CD4-positive, alpha-beta T cell treated with Interleukin-6 for 4 hours (primary cell): ENCODE measurements at places on chromosomes 3 and 15.
A peak's percentile ranks its signal among the peaks of the same experiment; 100 is the strongest.

DNA sequence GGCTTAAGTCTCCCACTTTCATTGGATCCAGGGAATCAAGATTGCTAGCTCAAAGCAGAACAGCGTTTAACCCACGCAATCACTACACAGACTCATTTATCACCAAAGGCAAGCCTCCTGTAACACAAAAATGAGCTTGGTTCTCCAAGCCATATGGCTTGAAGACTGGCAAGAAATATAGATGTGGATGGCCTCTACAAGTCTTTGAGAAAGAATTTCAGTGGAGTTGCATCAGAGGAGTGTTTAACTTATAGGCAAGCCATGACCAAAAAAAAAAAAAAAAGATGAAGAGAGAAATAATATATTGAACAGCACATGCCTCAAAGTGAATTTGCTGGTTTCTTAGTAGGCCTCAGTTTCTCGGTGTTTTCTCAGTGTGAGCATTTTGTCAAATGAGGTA is 27.3 kb downstream of the PDZRN3 start:
- no peak for DNase-seq

DNA sequence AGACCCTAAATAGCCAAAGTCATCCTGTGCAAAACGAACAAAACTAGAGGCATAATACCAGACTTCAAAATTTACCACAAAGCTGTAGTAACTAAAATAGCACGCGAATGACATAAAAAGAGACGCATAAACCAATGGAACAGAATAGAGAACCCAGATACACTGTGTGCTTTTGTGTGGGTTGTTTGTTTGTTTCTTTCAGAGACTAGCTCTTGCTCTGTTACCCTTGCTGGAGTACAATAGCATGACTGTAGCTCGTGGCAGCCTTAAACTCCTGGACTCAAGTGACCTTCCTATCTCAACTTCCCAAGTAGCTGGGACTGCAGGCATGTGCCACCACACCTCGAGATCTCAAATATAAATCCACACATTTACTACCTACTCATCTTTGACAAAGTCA is 1314.6 kb upstream of the GBE1 start:
- no peak for DNase-seq

- DNase-seq, result no peak
These were observed 582.0 kb upstream of the SEMA6D start for GRCh38 chr15:47135267-47135666.

- no peak for DNase-seq
These were observed 58.6 kb upstream of the LMOD3 start for GRCh38 chr3:69180869-69181591.

DNA sequence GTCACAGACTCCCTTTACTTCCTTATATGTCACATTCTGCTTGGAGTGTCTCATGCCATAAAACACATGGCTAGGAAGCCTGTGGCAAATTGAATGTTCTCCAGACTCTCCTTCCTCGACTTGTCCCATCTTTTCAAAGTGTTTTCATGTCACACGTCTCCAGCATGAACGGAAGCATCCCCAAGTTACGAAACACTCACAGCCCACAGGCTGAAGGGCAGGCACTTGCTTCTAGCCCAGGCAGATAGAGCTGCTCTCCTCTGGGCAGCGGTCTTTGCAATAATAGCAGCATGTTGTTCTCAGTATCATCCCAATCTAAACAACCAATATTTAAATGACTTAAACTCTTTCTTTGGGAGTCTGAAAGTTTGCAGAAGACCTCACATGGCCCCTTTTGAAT is 85.3 kb upstream of the ADAMTS9 start:
- no peak for DNase-seq

GRCh38 chr15:39193611-39194010 is 387.3 kb upstream of the THBS1 start:
- no peak for DNase-seq

DNA sequence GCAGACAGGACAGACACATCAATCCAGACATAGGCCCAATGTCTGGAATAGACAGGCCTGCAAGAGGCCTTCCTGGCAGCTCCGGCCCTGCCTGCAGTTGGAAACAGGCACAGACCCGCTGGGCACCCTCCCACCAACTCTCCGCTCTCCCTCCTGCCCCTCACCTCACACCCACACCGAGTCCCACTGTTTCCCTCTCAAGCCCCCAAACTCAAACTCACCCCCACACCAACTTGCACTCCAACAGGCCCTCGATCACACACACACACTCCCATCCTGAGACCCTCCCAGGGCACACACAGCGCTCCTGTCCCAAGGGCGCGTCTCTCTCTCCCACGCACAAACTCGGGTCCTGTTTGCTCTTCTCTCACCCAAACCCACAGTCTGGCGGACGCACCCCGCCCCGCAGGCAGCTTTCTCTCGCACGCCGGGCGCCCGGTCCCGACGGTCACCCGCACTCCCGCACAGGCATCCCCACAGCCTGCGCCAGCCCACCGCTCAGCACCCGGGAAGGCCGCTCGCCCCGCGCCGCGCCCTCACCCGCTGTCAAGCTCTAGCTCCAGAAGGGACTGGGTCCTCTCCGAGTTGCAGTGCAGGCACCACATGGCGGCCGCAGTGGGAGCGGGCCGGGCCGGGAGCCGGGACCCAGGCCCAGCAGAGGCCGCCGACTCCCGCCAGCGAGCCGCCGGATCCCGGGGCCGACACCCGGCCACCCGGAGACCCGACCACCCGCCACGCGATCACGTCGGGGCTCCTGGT is 106.2 kb downstream of the IQSEC1 start:
- DNase-seq, result peak; percentile 22

DNA sequence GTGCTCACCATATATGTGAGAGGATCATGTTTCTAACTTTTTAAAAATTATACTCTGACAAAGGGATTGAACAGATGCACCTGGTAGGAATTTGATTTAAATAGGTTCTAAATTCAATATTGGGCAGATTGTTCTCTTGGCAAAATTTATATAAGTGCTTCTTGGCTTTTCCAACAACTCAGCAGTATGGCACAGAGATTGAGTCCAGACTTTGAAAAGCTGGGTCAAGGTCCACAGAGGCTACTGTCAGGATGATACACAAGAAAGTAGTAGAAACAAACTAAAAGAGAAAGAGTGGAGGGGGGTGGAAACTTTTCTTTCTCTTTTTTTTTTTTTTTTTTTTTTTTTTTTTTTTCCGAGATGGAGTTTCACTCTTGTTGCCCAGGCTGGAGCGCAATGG is 203.2 kb upstream of the ADAMTS9 start:
- no peak for DNase-seq

DNA sequence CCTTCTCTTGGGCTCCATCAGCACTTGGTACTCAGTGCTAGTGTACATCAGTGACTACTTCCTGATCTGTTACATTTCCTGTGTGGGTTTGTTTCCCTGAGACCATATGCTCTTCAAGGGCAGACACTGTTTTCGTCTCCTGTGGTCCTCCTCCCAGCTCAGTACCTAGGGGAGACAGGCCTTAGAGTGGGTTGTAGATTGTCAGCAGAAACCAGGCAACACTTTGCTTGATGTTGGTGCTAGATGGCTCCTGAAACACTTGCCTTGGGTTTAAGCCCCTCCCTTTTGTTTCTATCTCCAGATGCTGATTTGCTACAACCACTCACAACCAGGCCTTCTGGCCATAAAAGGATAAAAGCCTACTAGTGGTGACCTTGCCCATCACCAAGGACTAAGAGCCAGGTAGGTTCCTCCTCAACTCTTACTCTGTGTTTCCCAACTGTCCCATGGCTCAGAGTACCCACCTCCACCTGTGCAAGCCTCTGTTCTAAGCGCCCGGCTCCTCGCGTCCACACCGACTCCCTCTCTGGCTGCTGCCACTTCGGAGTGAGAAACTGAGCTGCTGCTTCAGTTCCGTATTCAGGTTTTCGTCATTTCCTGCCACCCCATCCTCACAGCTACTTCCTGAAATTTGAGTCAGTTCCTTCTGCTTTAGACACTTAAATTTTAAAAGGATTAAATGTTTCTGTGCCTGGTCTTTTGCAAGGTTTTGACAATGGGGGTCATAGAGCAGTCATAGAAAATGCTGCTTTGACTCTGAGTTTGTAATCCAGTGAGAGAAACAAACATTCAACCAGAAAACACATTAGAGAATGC is at the start of gene HCLS1:
Gene HCLS1 (minus strand): TSS at position 548 of the 816 bp plus-strand sequence. CDS start 2,556 bp downstream, outside the sequence.
- peak; percentile 69 for DNase-seq

- DNase-seq, result no peak
These were observed 1.9 kb downstream of the UBR1 start for GRCh38 chr15:43103907-43104306.

GRCh38 chr3:119589102-119589773 is 8.4 kb upstream of the PLA1A start:
- DNase-seq, result no peak

DNA sequence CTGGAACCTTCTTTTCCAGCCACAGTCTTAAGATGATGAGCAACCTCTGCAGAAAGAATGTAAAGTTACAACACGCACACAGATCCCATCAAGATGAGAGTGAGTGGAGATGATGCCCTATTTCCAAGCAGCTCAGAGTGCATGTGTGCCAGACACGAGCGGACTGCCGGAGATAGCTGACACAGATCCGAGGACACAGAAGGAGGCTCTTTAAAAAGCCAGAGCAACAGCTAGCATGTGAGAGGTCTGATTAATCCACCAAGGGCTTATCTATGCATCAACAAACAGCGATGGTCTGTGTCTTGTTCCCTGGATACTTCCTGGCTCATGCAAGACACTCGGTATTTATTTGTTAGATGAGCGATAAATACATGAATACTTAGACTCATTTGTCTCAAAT is 128.6 kb upstream of the DLG1 start:
- no peak for DNase-seq

DNA sequence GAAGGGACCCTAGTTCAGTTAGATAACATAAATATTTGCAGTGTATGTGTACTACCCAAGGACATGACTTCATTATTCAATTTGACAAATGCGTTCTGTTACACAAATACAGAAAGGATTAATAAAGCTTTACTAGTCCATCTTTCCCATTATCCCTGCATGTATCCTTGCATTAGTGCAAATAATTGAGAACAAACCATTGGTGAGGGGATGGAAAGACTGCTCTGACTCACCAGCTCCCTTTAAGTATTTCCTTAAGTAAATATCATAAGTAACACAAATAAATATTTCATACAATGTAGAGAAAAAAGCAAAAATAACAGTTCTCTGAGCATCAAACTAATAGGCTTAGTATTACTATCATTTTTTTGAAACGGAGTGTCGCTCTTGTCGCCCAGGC is 1.9 kb upstream of the GPD1L start:
- no peak for DNase-seq

DNA sequence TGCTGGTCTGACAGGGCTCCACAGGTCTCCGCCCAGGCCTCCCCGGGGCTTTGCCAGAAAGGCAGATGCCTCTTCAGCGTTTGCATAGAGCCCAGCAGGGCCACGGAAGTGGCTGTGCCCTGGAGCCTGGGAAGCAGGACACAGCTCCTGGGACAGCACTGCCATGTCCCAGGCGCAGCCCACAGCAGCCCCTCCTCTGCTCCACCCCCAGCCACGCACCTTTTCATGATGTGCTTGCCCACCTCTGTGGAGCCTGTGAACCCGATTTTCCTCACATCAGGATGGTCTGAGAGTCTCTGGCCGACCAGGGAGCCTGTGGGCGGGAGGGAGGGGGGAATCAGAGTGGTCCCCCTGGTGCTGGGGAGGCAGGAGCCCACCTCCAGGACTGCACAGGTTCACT is 33.9 kb upstream of the SLC41A3 start:
- no peak for DNase-seq

- DNase-seq, result peak; percentile 6
These were observed 401 bp downstream of the RAMAC start for GRCh38 chr15:82986442-82986780.

DNA sequence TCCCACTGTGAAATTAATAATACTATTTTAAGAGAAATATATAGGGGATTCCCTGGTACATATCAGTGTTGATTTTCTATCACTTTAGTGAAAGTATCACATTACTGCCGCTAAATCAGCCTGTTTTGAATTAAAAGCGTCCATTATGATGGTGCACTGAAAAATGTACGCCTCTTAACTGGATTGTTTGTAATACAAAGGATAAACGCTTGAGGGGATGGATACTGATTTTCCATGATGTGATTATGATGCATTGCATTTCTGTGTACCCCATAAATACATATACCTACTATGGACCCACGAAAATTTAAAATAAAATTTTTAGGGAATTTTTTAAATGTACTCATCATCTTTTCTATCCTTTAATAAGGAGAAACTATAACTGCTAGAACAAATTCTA is 478.6 kb downstream of the MAGI1 start:
- DNase-seq, result no peak

DNA sequence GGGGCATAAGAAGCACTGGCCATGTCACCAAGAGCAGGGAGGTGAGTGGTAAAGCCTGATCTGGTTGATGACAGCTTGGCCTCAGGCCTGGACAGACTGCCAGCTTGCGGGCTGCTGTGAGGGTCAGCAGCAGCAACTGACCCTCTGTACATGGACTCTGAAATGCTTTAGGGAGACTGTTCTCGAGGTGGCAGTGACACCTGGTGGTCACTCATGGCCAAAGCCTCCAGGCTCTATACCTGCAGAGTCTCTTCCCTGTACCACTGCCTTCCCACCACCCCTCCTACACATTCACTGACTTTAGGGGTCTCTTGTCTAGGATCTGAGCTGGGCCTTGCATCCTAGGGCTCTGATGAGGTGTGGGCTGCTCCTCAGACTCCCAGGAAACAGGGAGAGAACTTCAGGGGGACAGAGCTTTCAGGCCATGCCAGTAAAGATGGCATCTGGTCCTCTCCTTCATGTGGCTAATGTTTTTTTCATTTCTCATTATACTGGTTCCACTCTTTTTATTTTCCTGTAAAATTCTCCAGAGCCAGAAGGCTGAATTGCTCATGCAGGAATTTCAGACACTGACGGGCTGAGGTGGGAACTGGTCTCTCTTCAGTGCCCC is 17.2 kb upstream of the TIMP4 start:
- no peak for DNase-seq

DNA sequence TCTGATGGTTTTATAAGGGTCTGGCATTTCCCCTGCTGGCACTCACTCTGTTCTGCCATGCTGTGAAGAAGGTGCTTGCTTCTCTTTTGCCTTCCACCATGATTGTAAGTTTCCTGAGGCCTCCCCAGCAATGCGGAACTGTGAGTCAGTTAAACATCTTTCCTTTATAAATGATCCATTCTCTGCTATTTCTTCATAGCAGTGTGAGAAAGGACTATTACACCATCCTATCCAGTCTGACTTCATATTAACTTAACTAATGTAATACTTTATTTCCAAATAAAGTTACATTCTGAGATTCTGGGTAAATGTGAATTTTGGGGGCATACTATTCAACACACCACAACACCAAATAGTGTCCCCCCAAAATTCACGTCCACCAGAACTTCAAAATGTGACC is 22.2 kb upstream of the MAP3K13 start:
- no peak for DNase-seq

GRCh38 chr15:68389936-68390817 is 41.8 kb downstream of the ITGA11 start:
- DNase-seq, result no peak

DNA sequence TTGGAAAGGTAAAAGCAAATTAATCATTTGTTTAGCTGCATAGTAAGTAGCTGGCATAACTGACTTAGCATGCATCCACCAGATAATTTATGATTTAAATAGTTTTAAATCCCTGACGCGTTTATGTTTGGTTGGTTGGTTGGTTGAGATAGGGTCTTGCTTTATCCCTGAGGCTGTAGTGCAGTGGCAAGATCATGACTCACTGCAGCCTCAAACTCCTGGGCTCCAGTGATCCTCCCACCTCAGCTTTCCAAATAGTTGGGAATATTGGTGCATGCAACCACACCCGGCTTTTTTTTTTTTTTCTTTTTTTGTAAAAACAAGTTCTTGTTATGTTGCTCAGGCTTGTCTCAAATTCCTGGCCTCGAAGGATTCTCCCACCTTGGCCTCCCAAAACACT is 263.4 kb downstream of the MCTP2 start:
- no peak for DNase-seq
